Parietal lobe (tissue), 2 donors: ENCODE measurements at places on chromosomes 6 and 20. TPM values are rescaled to one million over a fixed set of nuclear protein-coding genes. Genes with fewer than 3 reads are reported as not detected.

Gene PNPLA1
- not detected for total RNA-seq

Gene PCK1
- not detected for total RNA-seq

Gene WFDC10B
- total RNA-seq, result not detected

Gene BPIFB4
- total RNA-seq, result not detected

Gene UBE2V1
- 95.5 TPM for total RNA-seq

Gene B3GAT2
- 19.4 TPM for total RNA-seq

Gene HLA-DOA
- 0.31 TPM for total RNA-seq

Gene CRISP3
- total RNA-seq, result not detected

Gene CCN6
- total RNA-seq, result not detected

Gene PNLDC1
- total RNA-seq, result not detected

Gene ERVFRD-1
- total RNA-seq, result not detected

Gene CYP39A1
- total RNA-seq, result 3.1 TPM

Gene BPIFB1
- total RNA-seq, result not detected

Gene VIP
- 3.1 TPM for total RNA-seq

Gene HLA-DRB1
- total RNA-seq, result 1.6 TPM

Gene CD109
- 1.9 TPM for total RNA-seq

Gene TRIM40
- not detected for total RNA-seq

Gene SLC22A7
- total RNA-seq, result 1.9 TPM

Gene PRR18
- not detected for total RNA-seq

Gene ABHD16B
- total RNA-seq, result not detected

Gene SEMG1
- not detected for total RNA-seq

Gene SIRPB2
- 1.3 TPM for total RNA-seq

Gene OR2B6
- not detected for total RNA-seq

Gene SULF2
- 21.3 TPM for total RNA-seq

Gene GSTA3
- not detected for total RNA-seq

Gene ECT2L
- 0.31 TPM for total RNA-seq

Gene VTA1
- 124 TPM for total RNA-seq

Gene VPS52
- total RNA-seq, result 47.6 TPM

Gene ADAM33
- 3.8 TPM for total RNA-seq

Gene KDM1B
- total RNA-seq, result 52.0 TPM

Gene TSBP1
- total RNA-seq, result not detected

Gene CDSN
- not detected for total RNA-seq

Gene SOX18
- total RNA-seq, result 0.63 TPM

Gene HUS1B
- 8.8 TPM for total RNA-seq

Gene ADTRP
- 3.1 TPM for total RNA-seq

Gene KCNQ2
- 250 TPM for total RNA-seq

Gene ARFGAP1
- 58.2 TPM for total RNA-seq

Gene ALDH8A1
- total RNA-seq, result 13.1 TPM

Gene SRSF12
- 38.2 TPM for total RNA-seq

Gene DBNDD2
- 13.1 TPM for total RNA-seq

Gene WFDC12
- not detected for total RNA-seq

Gene RIMS4
- 52.0 TPM for total RNA-seq

Gene FAM83C
- not detected for total RNA-seq

Gene TAAR2
- total RNA-seq, result not detected

Gene SALL4
- total RNA-seq, result 0.31 TPM

Gene COL19A1
- 4.7 TPM for total RNA-seq

Gene EPHA7
- 82.6 TPM for total RNA-seq

Gene OR12D3
- not detected for total RNA-seq

Gene IL17A
- total RNA-seq, result not detected

Gene TAAR1
- not detected for total RNA-seq

Gene PRSS35
- 2.5 TPM for total RNA-seq

Gene FYN
- total RNA-seq, result 318 TPM

Gene PRKN
- 13.8 TPM for total RNA-seq

Gene ASIP
- not detected for total RNA-seq

Gene CST7
- total RNA-seq, result not detected

Gene ESR1
- total RNA-seq, result under 0.01 TPM

Gene PDE10A
- total RNA-seq, result 92.0 TPM
